GM12891 (cell line): ENCODE measurements at places on chromosomes 7 and 10.

DNA sequence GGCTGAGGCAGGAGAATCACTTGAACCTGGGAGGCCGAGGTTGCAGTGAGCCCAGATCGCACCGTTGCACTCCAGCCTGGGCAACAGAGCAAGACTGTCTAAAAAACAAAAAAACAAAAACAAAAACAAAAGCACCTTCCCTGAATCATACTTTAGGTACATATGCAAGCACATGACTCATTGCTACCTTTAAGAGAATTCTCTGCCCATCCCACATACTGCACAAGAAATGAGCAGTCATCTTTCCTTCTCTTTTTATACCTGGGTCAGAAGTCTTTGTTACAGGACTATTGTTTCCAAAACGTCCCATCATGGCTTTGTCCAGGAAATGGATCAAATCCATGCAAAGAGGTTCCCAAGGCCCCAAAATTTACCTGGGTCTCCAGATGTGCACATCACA is 21.5 kb upstream of the AKR1B10 start:
- no peak for DNase-seq

DNA sequence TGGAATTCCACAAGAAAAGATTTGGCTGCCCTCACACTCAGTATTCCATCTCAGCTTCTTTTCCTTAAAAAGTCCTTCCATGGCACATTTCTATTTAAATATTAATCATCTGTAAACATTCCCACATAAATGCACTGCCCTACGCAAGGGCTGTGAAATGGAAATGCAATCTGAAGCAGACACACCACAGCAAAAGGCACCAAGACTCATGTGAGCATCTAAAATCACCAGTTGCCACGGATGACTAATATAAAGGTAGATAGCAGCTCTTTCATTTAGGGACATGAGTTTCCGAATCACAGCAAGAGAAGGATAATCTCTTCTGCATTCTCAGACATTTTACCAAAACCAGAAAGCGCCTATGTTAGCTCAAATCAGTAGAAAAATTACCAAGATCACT is 31.6 kb downstream of the COA1 start:
- no peak for DNase-seq

DNA sequence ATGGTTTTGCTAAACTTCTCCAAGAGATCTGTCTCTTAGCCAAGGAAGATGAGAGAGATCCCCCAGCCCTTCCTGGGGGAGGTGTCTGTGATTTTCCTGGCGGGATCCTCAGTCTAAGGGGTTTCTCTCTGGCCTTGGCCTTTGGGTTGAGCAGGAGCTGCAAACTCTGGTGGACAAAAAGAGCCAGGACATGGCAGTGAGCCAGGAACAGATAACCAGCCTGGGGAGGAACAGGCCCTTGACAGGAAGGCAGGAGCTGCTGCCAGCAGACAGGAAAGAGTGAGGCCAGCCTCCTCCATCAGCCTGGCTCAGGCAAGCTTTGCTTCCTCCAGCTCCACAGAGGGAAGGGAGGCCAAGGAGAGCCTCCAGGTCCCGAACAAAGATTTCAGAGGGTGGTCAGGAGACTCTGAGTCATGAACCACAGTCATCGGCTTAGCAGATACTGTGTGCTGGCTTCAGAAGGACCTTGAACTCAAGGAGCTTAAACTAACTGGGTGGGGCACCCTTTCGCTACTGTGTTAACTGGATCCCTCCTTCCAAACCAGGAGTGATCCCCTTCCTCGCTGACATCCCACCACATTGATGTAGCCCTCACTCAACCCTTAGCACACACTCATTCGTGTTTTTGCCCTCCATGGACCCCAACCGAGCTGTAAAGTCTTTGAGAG is 34.7 kb downstream of the DDIT4 start:
- no peak for DNase-seq

GRCh38 chr10:122261584-122261983 is 9.5 kb upstream of the BTBD16 start:
- no peak for DNase-seq

GRCh38 chr7:108127461-108127860 is 2.7 kb downstream of the LAMB4 start:
- DNase-seq, result no peak

DNA sequence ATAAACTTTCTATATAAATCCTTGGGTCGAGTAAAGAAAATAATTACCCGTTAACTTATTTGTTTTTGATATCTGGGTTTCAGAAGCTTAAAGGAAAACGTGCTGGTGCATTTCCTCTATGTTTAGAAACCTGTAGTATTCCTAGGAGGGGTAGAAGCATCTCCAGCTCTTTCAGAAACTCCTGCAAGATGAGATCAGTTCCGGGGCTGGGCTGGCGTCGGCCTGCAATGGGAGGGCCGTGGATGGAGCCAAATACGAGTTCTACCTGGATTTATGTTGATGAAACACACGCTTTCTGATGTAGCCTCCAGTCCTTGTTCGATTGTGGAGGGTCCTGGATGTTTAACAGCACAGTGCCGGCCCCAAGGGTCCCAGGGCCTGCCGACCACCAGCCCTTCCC is 35.8 kb upstream of the DIP2C start:
- DNase-seq, result no peak

GRCh38 chr7:34762764-34763163 is 104.7 kb downstream of the NPSR1 start:
- DNase-seq, result no peak

DNA sequence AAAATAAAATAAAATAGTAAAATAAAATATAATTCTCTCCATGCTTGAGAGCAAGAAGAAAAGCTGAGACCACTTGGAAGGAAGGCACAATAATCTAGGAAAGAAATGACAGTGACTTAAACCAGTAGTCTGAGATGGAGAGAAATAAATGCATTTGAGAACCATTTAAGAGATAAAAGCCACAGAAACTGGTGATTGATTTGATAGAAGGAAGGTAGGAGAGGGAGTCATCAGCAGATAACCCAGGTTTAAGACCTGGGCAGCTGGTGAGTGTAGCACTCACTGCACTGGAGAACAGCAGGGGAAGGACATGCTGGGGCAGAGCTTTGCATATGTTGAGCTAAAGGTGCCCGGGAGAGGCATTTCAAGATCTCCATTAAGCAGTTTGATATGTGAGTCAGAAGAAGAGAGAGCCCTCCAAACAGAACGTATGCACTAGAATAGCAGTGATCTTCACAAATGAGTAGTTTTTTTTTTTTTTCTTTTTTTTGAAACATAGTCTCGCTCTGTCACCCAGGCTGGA is 268.0 kb downstream of the DYNC1I1 start:
- DNase-seq, result no peak

DNA sequence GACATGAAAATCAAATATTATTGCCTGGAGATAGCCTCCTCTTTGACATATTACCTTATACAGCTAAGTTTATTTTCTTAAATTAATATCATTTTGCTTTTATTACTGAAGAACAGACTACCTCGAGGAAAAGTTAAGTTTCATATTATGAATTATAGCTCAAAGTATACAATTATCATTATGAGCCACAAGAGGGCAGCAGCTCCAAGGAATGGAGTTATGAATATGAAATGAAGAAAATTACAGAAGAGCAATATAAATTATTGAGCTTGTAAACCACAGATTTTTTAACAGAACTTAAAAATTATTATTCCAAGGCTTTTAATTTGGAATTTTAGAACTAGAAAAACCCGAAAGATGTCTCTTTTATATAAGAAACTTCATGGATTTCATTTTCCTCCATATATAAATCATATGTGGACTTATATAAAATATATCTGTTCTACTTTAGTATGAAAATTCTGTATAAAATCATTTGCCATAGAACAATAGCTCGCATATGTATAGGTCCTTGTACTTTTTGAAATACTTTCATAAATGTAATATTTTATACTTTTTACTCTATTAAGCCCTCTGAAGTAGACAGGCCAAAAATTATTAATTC is 40.1 kb downstream of the IQUB start:
- DNase-seq, result no peak

DNA sequence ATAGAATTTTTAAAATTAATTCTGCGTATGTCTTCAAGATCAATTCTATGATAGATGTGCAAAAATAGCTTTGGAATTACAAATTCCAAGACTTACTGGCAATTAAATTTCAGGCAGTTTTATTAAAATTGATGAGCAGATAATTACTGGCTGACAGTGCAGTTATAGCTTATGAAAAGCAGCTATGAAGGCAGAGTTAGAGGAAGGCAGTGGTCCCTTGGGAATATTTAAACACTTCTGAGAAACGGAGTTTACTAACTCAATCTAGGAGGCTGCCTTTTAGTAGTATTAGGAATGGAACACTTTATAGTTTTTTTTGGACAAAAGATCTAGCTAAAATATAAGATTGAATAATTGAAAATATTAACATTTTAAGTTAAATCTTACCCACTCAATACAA is 70.8 kb downstream of the CFTR start:
- no peak for DNase-seq

DNA sequence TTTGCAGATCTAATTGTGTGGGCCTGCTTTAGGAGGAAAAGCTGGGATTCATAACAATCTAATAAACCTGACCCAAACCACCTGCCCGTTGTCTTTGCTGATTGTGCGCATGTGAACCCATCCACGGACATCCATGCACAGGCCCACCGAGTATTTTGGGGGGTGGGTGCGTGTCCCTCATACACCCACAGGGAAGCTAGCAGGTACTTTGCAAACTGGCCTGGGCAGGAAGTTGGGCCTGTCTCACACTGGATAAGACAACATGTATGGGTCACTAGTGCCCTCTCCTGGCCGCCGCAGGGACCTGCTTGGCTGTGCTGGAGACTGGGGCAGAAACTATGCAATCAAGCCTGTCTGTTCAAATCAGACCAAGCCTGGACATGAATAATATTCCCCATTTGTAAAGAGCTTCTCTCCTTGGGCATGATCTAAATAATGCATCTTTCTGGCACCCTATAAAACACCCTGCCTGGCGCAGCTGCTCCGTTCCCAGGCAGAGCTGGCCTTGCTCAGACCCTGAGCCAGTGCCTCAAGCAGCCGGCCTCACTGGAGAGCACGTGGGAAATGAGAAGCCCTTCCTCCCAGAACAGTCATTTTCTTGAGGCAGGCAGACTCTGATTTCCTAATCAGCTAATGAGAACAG is 15.8 kb downstream of the ECHDC3 start:
- DNase-seq, result peak; percentile 80

DNA sequence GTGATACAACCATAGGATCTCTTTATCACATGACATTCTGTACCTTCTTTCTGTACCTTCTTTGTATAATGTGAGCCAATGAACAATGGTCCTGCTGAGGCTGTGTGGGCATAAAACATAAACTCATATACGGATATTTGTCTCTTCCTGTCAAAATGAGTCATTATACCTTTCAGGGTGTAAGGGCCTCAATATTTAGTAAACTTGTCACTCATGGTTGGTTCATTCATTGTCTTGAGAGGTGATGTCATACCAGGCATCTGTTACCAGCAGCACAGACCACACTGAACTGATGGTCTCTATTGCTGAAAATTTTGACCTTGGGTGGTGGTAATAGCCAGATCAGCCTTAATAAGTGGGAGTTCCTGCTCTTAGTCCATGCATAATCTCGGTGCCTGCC is 287.6 kb upstream of the TPK1 start:
- DNase-seq, result no peak

DNA sequence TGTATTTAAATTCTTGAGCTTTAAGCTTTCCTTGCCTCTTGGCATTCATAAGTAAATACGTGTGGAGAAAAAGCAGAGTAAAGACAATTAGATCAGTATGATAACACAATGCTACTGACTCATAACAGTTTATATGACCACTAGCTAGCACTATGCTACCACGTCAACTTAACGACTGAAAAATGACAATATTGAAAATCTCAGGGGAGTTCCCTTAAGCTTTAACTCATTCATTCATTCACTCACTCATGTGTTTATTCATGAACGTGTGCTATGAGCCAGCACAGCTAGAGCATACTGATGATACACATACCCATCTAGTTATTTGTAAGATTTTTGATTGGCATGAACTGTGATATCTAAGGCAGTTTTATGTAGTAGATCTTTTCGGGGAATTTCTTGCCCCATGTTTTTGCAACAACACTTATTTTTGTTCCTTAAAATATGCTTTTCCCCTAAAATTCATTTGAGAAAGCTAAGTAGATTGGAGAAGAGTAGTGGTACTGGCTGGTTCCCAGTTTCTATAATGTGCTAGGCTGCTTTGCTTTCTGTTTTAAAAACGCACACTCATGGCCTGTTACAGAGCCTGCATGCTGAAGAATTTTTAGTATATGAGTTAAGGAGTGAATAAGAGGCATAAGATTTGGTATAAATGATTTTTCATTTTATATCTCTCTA is 57.4 kb upstream of the ACBD5 start:
- no peak for DNase-seq

GRCh38 chr7:112207765-112208164 is 1.3 kb downstream of the ZNF277 start:
- no peak for DNase-seq

GRCh38 chr10:13417459-13418126 is 69.5 kb upstream of the SEPHS1 start:
- DNase-seq, result no peak

GRCh38 chr7:119594956-119595355 is 678.0 kb upstream of the KCND2 start:
- DNase-seq, result no peak

DNA sequence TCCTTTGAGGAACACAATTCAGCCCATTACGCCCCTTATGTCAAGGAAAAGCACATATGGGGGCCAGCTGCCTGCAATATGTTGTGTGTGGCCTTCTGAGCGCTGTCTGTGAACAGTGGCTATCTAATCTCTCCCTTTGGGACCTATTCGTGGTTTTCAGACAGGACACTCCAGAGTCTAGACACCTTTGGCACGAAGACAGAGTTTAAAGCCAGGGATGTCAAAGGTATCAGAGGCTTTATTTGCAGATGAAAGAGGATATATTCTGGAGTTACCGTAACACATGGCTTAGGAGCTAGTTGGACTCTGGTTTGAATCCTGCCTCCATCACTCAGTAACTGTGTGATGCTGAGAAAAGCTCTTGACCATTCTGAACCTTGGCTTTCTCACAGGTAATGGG is 14.8 kb upstream of the EEPD1 start:
- DNase-seq, result no peak

DNA sequence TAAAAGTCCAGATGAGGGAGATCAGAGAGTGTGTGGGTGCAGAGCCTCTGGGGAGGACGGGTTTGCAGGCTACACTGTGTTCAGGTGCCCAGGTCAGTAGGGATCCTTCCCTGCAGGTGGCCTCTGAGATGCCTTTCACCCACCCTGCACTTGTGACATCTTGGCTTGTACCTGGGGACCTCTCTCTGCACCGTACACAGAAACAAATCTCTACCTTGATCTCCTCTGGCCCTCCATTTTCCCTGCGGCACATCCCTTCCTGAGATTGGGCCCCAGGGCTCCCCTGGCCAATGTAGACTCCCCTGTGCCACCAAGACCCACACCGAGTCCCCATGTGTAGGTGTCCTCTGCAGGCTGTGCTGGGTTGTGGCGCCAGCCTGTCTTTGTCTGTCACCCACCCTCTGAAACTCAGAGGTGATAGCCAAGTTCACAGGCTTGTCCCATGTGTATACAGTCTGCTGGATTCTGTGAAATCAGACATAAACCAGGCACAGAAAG is 140.6 kb downstream of the PTPN20 start:
- no peak for DNase-seq
